ENCODE measurements at places on chromosomes 5 and 9.

- no peak for DNase-seq
Measured at GRCh38 chr9:114303977-114304376, 18.9 kb upstream of the ORM1 start.

DNA sequence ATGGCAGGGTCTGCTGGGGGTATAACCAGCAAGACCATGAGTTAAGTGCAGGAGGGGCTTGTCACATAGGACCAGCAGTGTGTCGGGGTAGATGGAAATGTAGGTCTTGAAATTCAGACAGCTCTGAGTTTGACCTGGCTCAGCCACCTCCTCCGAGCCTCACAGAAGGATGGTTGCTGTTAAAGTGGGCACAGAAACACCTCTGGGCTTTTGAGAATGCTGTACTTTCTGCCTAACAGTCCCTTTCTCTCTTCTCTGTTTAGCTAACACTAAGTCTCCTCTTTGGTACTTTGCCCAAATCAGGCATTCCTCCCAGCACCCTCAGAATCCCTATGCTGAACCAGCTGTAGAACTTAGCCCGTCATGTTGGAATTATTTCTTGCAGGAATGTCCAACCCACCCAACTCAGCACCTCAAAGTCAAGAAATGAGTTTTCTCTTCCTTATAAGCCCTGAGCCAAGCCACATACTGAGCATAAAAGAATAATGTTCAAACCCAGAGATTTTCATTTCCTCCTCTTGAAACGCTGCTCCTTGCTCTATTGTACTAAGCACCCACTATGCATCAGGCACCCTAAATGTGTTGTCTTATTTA lies 41.7 kb upstream of the MATR3 start:
- DNase-seq = no peak

DNA sequence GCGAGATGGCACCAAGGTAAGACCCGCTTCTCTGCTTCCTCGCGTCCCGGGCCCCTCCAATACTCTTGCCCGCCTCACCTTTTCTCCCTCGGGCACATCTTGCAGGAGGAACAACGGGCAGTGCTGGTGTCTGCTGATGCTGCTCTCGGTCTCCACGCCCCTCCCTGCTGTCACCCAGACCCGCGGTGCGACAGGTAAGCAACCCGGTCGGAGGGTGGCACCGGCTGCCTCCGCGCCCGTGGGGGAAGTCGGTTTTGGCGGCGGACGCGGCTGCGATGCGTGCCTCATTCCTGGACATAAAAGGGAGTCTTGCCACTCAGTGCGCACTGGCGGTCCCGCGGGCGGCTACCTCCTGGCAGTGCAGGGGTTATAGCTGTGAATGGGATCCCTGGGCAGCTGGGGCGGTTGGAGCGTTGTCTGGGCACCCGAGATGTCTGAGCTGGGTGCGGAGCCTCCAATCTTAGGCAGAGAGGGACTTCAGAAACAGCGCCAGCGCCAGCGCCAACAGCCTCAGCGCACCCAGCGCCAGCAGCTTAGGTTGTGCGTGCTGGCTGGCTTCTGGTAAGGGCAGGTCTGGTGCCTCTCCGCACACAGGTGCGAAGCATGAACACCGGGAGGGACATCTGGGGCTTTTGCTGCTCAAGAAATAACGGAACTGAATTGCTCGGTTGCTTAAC lies 488 bp downstream of the COL15A1 start:
- no peak for DNase-seq

- peak; percentile 26 for DNase-seq
Measured at GRCh38 chr5:72848474-72849428, 32.3 kb downstream of the TNPO1 start.

DNA sequence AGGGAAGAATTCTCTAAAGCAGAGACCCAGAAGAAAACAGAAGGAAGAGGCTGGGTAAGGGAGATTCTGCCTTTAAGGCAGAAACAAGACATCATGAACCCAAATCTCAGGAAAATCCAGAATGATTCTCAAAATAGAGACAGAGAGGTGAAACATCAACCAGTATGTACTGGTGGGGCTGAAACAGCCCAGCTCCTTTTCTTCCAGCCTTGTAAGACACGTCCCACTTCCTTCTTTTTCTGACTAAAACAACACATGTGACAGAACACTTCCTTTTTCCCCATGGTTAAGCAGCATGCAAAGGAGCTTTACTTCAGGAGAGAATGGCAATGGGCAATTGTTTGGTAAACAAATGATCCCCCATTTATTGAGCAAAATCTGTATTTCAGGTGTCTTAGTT lies 230.8 kb upstream of the NR4A3 start:
- no peak for DNase-seq

GRCh38 chr5:93126634-93127033 lies 454.4 kb downstream of the NR2F1-AS1 start:
- no peak for DNase-seq

DNA sequence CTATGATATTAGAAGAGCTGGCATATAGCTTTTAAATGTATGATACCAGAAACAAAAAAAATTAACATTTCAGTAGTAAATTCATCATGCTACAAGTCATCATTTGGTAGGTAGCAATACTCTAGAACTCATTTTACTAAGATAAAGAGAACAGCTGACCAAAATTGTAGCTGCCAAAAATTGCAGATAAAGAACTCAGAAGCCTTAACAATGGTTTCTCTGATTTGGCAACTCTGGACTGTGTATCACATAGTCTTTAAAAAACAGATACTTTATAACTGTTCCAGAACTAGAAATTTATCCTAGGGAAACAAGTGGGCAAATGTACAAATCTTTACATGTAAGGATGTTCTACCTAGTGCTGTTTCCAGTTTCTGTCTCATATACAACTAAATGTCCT lies 33.9 kb downstream of the ZFR start:
- DNase-seq = no peak
